Putamen (tissue), 1 donor: ENCODE measurements at places on chromosomes 16 and 17.

- no peak for DNase-seq
These were observed 49.8 kb upstream of the KLHDC4 start for GRCh38 chr16:87815567-87815966.

- DNase-seq: peak; percentile 92
These were observed 4.8 kb upstream of the ARL4D start for GRCh38 chr17:43393944-43394482.

- no peak for DNase-seq
These were observed 31.5 kb downstream of the MPRIP start for GRCh38 chr17:17073581-17074403.

DNA sequence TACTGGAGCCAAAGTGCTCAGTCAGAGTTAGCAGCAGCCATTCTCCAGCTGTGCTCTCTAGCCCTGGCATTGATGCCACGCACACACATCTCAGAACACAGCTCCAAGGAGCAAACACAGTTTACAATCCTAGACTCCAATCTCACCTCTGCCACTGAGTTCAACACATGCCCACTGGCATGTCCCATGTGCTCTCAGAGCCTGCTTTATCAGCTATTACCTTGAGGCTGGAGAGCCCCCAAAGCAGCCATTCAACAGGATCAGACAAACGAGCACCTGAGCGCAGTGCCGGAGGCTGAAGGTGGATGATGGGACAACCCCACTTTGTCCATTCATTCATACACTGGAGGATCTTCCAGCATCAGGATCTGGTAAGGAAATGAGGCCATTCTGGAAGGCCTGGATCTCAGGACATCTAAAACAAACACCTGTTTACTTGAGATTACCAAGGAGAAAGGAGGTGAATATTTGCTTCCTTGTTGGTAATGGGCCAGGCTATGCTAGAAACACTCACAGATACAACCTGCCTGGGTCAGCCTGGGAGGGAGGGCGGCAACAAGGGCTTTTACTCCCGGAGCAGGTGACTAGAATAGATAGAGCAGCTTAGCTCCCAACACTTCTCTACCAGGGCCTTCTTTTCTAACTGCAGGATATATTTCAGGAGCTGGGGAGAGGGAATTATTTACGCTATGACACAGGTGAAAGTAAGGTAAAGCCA is 25.4 kb downstream of the RANBP10 start:
- DNase-seq: no peak

GRCh38 chr16:71542377-71542776 is 16.2 kb downstream of the CHST4 start:
- DNase-seq: no peak

DNA sequence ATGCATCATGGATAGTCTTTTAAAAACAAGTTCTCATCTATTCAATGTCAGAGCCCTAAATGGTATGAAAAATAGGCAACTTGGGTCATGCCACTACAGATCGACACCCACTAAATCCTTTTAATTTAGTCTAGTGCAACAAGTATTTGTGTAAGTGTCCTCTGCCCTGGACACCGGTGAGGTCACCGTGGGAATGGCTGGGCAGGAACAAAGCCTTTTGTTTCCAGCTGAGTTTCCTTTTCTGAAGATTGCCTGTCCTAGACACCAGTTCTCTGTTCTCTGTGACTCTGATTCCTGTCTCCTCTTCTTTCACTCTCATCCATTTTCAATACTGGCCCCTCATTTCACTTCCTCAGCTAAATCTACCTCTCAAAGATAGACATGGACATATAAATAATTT is 446.5 kb downstream of the MAF start:
- peak; percentile 69 for DNase-seq

DNA sequence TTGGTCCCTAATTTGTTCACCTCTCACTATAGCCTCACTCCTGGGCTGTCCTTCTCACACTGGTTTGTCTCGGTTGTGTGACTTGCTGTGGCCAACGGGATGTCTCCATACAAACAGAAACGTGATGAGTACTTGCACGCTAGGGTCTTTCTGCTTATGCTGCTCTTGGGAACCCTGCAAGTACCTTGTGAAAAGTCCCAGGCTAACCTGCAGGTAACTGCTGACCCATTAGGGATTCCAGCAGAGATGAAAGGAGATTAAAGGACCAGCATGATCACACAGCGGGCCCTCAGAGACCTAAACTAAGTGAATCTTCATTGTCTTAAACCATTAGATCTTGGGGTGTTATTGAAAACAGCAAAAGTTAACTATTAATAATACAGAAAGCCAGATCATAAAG is 562.8 kb upstream of the GOT2 start:
- no peak for DNase-seq

DNA sequence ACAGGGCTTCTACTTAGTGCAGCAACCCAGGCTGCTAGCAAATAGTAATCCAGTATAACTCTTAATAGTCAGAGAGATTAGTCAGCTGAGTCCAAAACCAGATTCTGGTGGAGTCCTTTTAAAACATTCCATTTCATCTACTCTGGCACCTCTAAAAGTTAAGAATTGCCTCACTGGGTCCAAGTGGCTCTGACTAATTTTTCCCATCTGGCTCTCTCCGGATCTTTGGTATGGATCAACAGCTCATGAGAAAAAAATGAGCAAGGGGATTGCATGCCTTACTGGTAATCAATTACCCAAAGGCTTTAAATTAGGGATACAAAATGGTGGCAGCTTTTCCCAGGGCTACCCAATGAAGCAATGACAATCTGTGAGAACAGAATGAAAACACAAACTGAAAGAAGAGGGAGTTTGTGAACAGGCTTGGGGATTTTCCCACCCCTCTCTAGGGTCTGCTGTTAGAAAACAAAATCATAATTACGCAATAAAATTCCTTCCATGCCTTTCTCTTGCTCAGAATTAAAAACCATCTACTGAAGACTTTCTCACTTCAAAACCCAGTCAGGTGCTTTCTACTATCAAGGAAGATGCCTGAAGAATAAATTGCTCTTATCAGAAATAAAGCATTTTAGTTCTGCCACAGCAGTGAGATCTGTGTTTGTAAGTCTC is 84.6 kb upstream of the PMFBP1 start:
- no peak for DNase-seq

DNA sequence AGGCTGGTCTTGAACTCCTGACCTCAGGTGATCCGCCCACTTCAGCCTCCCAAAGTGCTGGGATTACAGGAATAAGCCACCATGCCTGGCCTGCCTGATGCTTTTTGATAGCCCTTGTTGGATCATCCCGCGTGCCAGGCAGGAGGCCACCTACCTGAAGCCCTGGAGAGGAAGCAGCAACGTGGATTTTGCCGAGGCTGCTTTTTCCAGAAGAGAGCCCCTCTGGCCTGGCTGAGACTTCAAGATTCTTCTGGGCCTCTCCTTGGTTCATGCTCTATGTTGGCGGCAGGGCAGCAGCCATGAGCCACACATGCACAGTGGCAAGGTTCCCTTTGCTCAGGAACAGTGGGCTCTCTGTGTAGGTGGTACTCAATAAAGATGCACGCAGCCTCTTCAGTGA is 11.5 kb downstream of the KATNB1 start:
- DNase-seq: no peak

DNA sequence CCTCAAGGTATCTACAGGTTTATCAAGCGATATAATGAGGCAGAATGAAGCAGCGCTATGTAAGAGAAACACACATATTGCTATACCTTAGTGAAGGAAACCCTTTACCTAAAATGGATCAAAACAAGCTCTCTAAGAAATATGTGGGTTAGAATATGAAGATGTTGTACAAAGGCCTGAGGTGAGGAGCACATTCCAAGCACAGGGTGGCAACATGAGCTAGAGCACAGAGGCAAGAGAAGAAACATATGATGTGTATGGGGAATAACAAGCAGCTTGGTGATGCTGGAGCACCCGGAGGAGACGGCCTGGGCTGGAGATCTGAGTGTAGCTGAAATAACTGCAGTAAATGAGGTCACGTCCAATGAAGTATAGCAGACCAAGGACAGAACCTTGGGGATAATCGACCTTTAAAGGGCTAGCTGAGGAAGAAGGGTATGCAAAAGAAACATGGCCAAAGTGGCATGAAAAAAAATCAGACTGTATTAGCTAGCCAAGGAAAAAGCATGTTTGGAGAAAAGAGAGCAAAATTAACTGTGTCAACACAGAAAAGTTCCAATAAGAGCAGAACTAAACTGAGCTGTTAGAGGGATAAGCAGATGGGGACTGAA is 44.0 kb downstream of the MARVELD3 start:
- no peak for DNase-seq

DNA sequence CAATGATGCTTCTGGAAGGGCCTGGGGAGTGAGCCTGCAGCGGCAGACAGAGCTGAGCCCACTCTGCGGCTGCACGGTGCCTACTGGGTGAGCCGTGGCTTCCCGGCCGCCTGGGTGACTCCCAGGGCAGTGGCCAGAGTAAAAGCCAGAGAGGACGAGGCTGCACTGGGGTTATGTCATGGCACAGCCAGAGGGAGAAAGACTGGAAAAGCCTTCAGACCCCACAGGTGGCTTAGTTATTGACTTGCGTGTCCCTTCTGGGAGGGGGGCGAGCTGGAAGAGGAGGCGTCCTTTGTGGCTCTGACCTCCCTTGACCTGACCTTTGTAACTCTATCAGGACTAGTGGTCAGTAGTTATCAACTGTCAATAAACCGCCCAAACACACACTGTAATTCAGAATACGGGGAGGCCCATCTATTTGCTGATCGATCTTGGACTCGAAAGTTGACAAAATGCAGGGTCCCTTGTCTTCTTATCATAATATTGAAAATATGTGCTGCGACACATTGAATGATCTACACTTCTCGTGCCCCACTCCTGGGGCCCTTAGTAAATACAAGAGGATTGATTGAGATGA is 385.9 kb upstream of the ZFHX3 start:
- DNase-seq: no peak

DNA sequence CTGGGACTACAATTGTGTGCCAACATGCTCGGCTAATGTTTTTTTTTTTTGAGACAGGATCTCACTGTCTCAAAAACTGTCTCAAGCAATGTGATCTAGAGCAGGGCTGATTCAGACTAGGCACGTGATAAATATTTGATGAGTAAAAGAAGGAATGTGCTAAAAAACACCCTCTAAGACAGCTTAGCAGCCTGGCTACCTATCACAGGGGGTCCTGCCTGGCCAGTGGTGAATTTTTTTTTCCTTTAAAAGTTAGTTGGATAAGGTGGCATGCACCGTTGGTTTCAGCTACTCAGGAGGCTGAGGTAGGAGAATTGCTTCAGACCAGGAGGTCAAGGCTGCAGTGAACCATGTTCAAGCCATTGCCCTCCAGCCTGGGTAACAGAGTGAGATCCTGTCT is 14.8 kb upstream of the GPATCH8 start:
- DNase-seq: no peak

DNA sequence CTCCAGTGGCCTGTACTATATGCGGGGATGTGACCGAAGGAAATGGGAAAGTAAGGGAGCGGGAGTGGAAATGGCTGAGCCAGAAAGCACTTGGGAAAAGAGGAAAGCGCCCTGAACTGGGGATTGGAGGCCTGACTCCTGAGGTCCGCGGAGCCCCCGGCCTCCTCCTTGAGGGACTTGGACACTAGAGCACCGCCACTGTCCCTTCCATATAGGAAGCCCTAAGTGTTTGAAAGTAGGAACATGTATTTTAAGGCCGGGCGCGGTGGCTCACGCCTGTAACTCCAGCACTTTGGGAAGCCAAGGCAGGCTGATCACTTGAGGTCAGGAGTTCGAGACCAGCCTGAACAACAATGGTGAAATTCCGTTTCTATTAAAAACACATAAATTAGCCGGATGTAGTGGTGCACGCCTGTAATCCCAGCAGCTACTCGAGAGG is 530 bp upstream of the ZDHHC7 start:
- DNase-seq: no peak

DNA sequence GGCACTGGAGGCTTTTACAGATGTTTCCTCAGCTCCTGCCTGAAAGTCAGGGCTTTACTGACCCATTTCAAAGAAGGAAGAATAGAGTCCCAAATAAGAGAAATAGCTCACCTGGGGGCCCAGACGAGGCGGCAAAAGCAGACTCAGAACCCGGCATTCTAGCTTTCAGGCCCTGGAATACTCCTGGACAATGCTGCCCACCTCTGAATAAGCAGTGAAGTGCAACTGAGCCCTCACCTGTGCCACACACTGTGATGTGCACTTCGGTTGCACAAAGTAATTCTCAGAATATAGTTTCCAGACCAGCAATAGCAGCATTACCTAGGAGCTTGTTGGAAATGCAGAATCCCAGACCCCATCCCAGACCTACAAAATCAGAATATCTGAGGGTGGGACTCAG is 54.6 kb downstream of the ZNF423 start:
- no peak for DNase-seq
